ENCODE measurements at places on chromosomes 7 and 10. TPM values are rescaled to one million over a fixed set of nuclear protein-coding genes. Genes with fewer than 3 reads are reported as not detected.

GDF2 gene
- 0.39 TPM for total RNA-seq

ODAD2 gene
- 38.7 TPM for total RNA-seq

GIMAP4 gene
- total RNA-seq = 5.8 TPM

LFNG gene
- 34.1 TPM for total RNA-seq

FZD8 gene
- 16.4 TPM for total RNA-seq

ALOX5 gene
- 18.5 TPM for total RNA-seq

CRPPA gene
- 3.7 TPM for total RNA-seq

TAS2R38 gene
- not detected for total RNA-seq

SLC26A3 gene
- total RNA-seq = 1.1 TPM

PON3 gene
- 27.2 TPM for total RNA-seq

MRPL43 gene
- 124 TPM for total RNA-seq

TMEM176B gene
- total RNA-seq = 6.6 TPM

PPP1R3A gene
- 1.4 TPM for total RNA-seq

NUTM2B gene
- total RNA-seq = 4.8 TPM

DNA sequence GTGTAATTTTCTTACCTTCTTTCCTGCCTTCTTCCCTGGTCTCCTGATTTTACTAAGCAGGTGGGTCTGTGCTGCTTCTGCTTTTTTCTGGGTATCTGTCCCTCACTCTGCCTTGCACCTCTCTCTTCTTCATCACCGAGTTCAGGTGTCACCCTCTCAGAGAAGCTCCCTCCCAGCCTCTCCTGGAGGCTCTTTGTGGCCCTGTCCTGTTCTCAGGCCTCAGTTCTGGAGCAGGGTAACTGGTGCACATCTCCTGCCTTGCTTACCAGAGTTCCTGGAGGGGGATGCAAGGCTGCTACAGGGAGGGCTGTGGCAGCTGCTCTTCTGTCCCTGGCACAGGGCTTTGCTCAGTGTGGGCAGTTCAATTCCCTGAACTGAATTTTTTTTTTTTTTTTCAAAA is 66.1 kb downstream of the RBM33 start:
- peaks cover 12% of the 10 kb centered on the region for H3K4me1 ChIP-seq
- peak; percentile 60 for DNase-seq
- H3K4me3 ChIP-seq = no peak overlapping the region
- no peaks in the 10 kb centered on the region for H3K27me3 ChIP-seq
- H3K27ac ChIP-seq = peak overlapping the region; percentile 7

DNA sequence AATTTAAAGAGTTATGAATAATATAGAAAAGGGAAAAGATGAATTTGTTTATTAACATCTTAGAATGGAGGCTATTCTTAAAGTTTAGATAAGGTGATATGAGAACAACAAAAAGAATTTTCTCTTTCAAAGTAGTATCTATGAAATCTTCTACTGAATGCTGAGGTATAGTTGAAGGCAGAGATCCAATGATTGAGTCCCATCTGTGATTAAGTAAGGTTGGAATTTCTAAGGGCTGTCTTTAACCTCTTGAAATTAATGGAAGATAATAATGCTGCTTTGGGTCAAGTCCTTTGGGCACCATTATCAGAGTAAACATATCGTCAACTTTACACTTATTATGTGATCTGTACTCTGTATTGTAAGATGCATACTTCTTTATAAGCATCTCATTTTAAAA is 307.9 kb downstream of the PRKG1 start:
- H3K4me3 ChIP-seq = no peak overlapping the region
- H3K27ac ChIP-seq = no peak overlapping the region
- no peaks in the 10 kb centered on the region for H3K4me1 ChIP-seq
- H3K36me3 ChIP-seq = no peaks in the 10 kb centered on the region
- DNase-seq = no peak

GRCh38 chr7:87570178-87570577 is 30.5 kb downstream of the ABCB1 start:
- no peak overlapping the region for H3K27ac ChIP-seq
- H3K36me3 ChIP-seq = no peaks in the 10 kb centered on the region
- H3K4me1 ChIP-seq = no peaks in the 10 kb centered on the region
- no peaks in the 10 kb centered on the region for H3K27me3 ChIP-seq

- no peaks in the 10 kb centered on the region for H3K27me3 ChIP-seq
- DNase-seq = no peak
- H3K4me1 ChIP-seq = peaks cover 5% of the 10 kb centered on the region
- no peak overlapping the region for H3K4me3 ChIP-seq
- no peak overlapping the region for H3K27ac ChIP-seq
These were observed 5.8 kb upstream of the CLDN4 start for GRCh38 chr7:73824986-73825385.

- no peak overlapping the region for H3K27ac ChIP-seq
- DNase-seq = no peak
These were observed 133.0 kb downstream of the ADAM12 start for GRCh38 chr10:126255313-126255712.

GRCh38 chr10:92990615-92991014 is 70.0 kb upstream of the CYP26C1 start:
- no peaks in the 10 kb centered on the region for H3K36me3 ChIP-seq
- no peak for DNase-seq
- H3K4me1 ChIP-seq = no peaks in the 10 kb centered on the region
- H3K27me3 ChIP-seq = no peaks in the 10 kb centered on the region

- H3K27ac ChIP-seq = no peak overlapping the region
- no peak for DNase-seq
- H3K27me3 ChIP-seq = no peaks in the 10 kb centered on the region
- no peaks in the 10 kb centered on the region for H3K4me1 ChIP-seq
- no peaks in the 10 kb centered on the region for H3K36me3 ChIP-seq
- H3K4me3 ChIP-seq = no peak overlapping the region
These were observed 16.9 kb downstream of the HBP1 start for GRCh38 chr7:107185716-107186115.

- DNase-seq = no peak
- no peaks in the 10 kb centered on the region for H3K27me3 ChIP-seq
- H3K4me1 ChIP-seq = no peaks in the 10 kb centered on the region
- H3K36me3 ChIP-seq = no peaks in the 10 kb centered on the region
- H3K4me3 ChIP-seq = no peak overlapping the region
These were observed 138.1 kb upstream of the THSD7A start for GRCh38 chr7:11970132-11970531.

GRCh38 chr7:158191671-158192070 is 396.0 kb downstream of the PTPRN2 start:
- H3K27ac ChIP-seq = no peak overlapping the region
- DNase-seq = no peak
- H3K4me1 ChIP-seq = no peaks in the 10 kb centered on the region
- H3K4me3 ChIP-seq = no peak overlapping the region
- no peaks in the 10 kb centered on the region for H3K27me3 ChIP-seq
- H3K36me3 ChIP-seq = no peaks in the 10 kb centered on the region

DNA sequence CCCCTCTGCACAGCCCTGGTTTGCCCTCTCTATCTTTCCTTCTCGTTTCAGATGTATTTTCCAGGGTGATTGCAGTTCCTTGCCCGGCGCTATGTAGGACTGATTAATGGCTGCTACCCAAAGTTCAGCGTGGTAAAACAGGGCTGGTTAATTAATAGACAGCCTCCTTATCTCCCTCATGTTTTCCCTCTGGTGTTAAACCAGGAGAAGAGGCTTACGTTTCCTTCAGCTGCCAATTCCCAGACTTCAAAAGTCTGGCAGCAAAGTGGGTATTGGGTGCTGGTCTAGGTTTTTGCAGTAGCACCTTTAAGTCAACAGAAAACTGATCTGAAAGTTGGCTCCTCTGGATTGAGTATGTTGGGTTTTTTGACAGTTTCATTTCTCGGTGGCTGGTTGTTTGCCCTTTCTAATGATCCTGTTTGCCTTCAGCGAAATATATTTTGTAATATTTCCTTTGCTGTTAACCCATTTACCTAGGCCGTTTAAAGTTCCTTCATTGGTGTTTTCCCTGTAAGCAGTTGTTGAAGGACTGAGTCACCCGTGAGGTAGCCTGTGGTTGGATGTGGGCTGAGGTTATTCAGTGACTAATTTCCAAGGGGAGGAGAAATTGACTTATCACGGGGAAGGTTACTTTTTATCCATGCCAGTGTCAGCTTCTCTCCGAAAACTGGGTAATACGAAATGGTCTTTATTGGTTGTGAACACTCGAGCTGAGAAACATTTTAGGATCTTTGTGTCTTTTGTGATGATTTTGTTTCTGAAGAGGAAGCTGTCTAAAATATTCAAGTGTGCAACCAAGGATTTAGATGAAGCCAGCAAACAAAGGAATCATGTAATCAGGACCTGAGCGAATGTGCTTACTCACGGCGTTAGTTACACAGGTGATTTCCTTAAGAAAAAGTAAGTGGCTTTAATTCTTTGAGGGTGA is 257.2 kb downstream of the KIAA1217 start:
- peaks cover 34% of the 10 kb centered on the region for H3K4me1 ChIP-seq
- DNase-seq = peak; percentile 63
- no peaks in the 10 kb centered on the region for H3K27me3 ChIP-seq
- H3K27ac ChIP-seq = peak overlapping the region; percentile 13
- H3K36me3 ChIP-seq = no peaks in the 10 kb centered on the region

DNA sequence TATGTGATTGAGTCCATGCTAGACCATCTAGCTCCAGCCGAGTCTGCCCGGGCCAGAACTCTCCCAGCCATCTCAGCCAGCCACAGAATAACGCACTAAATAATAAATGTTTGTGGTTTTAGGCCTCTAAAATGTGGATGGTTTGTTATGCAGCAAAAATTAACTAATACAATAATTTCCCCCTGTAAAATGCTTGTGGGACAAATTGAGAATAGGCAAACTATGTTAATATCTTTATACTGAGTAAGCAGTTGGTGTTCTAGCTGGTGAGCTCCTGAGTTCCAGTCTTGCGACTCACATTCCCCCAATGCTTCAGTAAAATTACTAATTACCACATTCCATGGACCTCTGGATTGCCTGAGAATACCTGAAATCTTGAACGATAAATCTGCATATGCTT is 316.8 kb upstream of the NFE2L3 start:
- peaks cover 24% of the 10 kb centered on the region for H3K4me1 ChIP-seq
- H3K4me3 ChIP-seq = no peak overlapping the region
- no peaks in the 10 kb centered on the region for H3K36me3 ChIP-seq
- no peak for DNase-seq
- H3K27me3 ChIP-seq = no peaks in the 10 kb centered on the region

GRCh38 chr7:107579554-107579884 is 527 bp upstream of the BCAP29 start:
- DNase-seq = no peak
- H3K4me1 ChIP-seq = peaks cover 16% of the 10 kb centered on the region
- H3K27me3 ChIP-seq = no peaks in the 10 kb centered on the region

GRCh38 chr7:2647594-2648172 is 15.9 kb downstream of the TTYH3 start:
- no peak for DNase-seq
- no peak overlapping the region for H3K27ac ChIP-seq
- H3K4me3 ChIP-seq = no peak overlapping the region
- no peaks in the 10 kb centered on the region for H3K36me3 ChIP-seq

DNA sequence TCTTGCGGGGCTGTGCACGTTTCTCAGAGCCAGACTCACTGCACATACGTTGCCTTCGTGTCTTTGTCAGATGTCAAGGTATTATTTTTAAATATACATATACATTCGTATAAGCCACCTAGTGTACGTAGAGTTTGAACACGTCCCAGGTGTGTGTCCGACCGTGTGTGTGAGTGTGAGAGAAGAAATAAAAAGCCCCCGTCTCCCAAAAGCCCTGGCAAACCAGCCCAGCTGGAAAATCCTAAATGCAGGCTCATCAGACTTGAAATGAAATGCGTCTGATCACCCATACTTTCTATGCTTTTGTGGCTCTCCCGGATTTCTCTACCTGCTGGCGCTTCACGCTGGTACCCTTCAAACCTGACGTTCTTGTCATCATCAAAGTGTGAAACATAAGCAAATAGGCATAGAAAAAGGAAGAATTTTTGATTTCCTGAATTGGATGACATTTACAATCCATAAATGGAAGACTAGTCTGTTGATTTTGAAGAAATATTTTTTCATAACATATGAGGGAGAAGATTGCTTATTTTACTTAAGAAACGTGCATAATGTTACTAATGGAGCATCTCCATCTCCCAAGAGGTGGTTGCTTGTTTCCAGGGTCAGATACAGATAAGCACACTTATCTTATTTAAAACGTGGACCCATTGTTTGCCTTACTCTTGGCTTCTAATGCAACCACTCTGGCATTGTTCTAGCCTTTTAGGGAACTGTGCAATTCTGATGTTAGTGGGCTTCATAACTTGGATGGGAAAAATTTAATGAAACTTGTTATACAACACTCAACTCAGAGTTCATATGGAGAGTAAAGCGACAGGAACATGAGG is 971 bp downstream of the PRKG1 start:
- peak overlapping the region; percentile 79 for H3K27ac ChIP-seq
- no peaks in the 10 kb centered on the region for H3K27me3 ChIP-seq
- H3K4me1 ChIP-seq = peaks cover 3% of the 10 kb centered on the region
- peak overlapping the region; percentile 71 for H3K4me3 ChIP-seq
- H3K36me3 ChIP-seq = no peaks in the 10 kb centered on the region

GRCh38 chr7:42869131-42870020 is 42.5 kb downstream of the C7orf25 start:
- H3K4me1 ChIP-seq = no peaks in the 10 kb centered on the region
- H3K27ac ChIP-seq = no peak overlapping the region
- no peak overlapping the region for H3K4me3 ChIP-seq
- DNase-seq = no peak
- H3K27me3 ChIP-seq = no peaks in the 10 kb centered on the region
- no peaks in the 10 kb centered on the region for H3K36me3 ChIP-seq

- DNase-seq = no peak
- H3K27me3 ChIP-seq = no peaks in the 10 kb centered on the region
- no peak overlapping the region for H3K4me3 ChIP-seq
- H3K27ac ChIP-seq = no peak overlapping the region
These were observed 8.5 kb upstream of the ZNF786 start for GRCh38 chr7:149099058-149099457.

DNA sequence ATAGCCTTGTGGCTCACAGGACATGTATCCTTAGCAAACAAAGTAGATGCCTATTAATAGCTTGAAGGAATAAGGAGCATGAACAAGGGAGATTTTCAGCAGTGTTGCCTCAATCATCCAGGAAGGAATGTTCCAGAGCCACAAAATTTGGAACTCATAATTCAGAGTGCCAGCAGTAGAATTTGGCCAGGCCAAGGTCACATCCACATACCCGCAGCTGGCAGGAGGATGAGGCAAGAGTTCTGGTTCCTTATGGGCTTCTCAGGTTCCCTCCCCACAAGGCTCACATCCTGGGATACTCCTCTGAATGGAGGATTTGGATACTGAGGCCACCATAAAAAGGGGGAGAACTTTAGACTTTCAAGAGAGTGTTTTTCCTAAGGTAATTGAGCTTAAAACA is 45.8 kb downstream of the SUFU start:
- no peaks in the 10 kb centered on the region for H3K27me3 ChIP-seq
- peaks cover 8% of the 10 kb centered on the region for H3K4me1 ChIP-seq
- H3K36me3 ChIP-seq = no peaks in the 10 kb centered on the region
- no peak for DNase-seq

DNA sequence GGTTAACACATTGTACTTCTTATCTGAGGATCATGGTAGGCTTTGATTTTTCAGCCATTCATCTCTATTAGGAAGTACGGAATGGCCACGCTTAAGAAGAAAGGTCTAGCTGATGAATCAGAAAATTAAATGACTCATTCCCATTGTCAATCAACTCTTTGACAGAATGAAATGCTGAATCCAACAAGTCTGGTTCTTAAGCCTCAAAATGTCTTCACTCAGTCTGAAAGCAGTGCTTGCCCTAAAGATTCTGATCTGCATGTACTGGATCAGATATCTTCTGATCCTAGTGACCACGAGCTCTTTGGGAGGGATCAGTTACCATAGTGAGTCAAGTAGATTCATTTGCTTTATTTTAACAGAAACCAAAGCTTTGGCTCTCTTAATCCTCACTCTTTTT is 5.7 kb upstream of the CELF2 start:
- no peak overlapping the region for H3K4me3 ChIP-seq
- no peaks in the 10 kb centered on the region for H3K27me3 ChIP-seq
- H3K4me1 ChIP-seq = no peaks in the 10 kb centered on the region
- no peaks in the 10 kb centered on the region for H3K36me3 ChIP-seq

- H3K27ac ChIP-seq = no peak overlapping the region
- no peak overlapping the region for H3K4me3 ChIP-seq
- no peaks in the 10 kb centered on the region for H3K27me3 ChIP-seq
- no peak for DNase-seq
- no peaks in the 10 kb centered on the region for H3K36me3 ChIP-seq
These were observed 378.8 kb upstream of the ETV1 start for GRCh38 chr7:14368285-14368684.

Data from testis (tissue), 5 donors.